ENCODE measurements at places on chromosomes 4 and X.
A peak's percentile ranks its signal among the peaks of the same experiment; 100 is the strongest.

GRCh38 chr4:131370846-131371245 is 1778.2 kb upstream of the PCDH10 start:
- no peak for DNase-seq

GRCh38 chrX:124497386-124497785 is 151.0 kb downstream of the SH2D1A start:
- no peak for DNase-seq

GRCh38 chr4:87895964-87896621 is 63.3 kb downstream of the MEPE start:
- no peak for DNase-seq

DNA sequence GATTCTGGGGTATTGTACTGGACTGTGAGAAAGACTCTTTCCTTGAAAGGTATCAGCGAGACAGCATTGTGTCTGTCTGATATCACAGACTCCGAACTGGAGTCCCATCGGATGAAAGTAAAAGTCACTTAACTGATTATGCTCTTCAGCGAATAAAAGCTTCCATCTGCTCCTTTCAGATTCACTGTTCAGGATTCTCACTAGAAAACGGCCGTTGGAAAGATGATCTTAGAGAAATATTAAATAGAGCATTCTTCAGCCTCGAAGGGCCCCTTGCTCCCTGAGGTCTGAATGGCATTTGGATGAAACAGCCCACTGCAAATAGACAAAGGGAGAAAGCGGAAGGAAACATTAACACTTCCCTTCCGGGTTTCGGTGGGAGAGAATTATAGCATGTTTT is 416.2 kb upstream of the PRKX start:
- no peak for DNase-seq

GRCh38 chrX:144335402-144335801 is 451.5 kb downstream of the UBE2NL start:
- no peak for DNase-seq

GRCh38 chrX:146956760-146957159 is 142.2 kb upstream of the CXorf51A start:
- no peak for DNase-seq

DNA sequence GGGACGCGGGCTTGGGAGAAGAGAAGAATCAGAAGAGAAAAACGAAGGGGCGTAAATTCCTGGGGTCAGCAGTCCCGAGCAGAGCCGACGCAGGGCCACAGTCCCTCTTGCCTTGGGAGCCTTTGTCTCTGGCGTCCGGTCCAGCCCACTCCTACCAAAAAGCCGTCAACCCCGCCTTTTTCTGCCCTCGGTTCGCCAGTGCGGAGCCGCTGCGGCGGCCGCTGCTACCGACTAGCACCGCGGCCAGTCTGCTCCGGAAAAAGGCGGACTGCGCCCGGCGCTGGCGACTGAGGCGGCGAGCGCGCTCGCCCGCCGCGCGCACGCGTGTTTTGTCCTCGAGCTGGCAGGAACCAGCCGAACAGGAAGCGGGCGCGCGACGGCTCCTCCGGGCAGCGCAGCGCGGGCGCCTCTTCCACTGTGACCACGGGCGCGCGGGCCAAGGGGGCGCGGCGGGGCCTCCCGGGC is 502 bp downstream of the HNRNPDL start:
- peak; percentile 60 for DNase-seq

All from stimulated activated CD4-positive, alpha-beta T cell treated with anti-CD3 and anti-CD28 coated beads, Interleukin-15, amount 100 ng/mL, for 1 hour (primary cell).